ENCODE measurements at places on chromosomes 6 and 20. TPM values are rescaled to one million over a fixed set of nuclear protein-coding genes. Genes with fewer than 3 reads are reported as not detected.

The PAQR8 gene
- 12.1 TPM for total RNA-seq

The BEND6 gene
- total RNA-seq: not detected

DNA sequence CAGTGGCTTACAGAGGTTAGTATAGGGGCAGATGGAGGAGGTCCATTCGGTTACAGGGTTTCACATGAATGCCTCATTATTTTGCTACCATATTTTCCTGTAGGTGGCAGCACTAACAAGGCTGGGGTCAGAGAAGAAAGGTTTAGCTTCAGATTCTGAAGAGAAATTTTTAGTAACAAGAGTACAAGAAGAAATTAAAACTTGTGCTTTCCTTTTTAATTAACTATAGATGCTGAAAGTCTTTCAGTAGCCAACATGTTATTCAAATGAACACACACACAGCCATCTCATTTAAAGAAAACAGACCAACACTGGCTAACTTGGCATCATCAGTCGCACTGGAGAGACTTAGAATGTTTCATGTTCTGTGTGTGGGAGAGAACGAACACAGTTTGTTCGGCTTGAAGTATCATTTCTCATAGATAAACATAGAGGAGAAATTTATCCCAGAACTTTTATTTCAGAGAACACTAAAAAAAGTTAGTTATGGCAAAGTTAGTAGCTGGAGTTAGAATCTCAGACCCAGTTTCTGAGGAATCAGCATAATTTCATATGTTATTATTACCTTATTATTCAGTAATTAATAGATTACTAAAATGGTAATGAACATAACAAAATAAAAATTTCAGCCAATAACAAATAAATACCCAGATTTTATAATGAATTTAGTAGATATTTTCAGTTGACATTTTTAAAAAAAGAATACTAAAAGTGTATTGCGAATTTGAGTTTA lies 314.0 kb upstream of the RSPO3 start:
- H3K4me3 ChIP-seq: no peak overlapping the region
- peaks cover 4% of the 10 kb centered on the region for H3K27me3 ChIP-seq
- no peaks in the 10 kb centered on the region for H3K36me3 ChIP-seq
- H3K27ac ChIP-seq: no peak overlapping the region
- no peaks in the 10 kb centered on the region for H3K4me1 ChIP-seq

DNA sequence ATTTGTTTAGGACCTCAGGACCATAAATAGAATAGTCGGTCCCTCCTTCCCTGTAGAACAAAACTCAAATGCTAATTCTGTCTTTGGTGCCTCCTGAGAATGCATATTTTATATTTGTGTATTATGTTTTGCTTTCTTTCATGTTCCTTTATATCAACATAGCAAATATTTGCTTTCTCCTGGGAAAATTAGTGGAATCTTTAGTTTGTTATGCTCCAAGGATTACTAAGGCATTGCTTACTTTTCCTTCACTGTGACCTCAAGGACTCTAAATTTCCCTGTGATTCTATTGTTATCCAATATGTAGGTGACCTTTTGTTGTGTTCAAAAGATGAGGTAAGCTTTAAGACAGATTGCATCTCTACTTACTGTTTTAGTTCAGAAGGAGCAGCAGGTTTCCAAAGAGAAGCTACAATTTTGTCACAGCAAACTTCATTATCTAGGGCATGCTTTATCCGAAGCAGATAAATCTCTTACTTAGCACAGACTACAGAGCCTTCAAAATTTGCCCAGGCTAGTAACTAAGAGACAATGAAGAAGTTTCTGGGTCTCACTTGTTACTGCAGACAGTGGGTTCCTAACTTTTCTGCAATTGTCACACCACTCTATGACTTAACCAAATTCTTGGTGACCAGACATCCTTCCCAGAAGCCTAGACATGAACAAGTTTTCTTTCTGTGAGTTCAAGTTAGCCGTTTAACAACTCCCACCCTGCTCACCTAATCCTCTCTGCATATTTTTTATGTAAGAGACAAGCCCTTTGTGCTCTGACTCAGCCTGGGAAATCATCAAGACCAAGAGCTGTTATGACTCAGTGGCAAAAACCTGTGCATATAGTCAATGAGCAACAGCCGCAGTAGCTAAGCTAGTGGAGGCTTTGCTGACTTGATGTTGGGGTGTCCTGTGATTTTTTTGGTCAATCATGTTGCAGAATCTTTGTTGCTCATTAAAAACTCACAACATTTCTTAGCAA lies 378.8 kb downstream of the QKI start:
- DNase-seq: no peak
- no peaks in the 10 kb centered on the region for H3K4me1 ChIP-seq
- H3K4me3 ChIP-seq: no peak overlapping the region
- H3K36me3 ChIP-seq: no peaks in the 10 kb centered on the region

DNA sequence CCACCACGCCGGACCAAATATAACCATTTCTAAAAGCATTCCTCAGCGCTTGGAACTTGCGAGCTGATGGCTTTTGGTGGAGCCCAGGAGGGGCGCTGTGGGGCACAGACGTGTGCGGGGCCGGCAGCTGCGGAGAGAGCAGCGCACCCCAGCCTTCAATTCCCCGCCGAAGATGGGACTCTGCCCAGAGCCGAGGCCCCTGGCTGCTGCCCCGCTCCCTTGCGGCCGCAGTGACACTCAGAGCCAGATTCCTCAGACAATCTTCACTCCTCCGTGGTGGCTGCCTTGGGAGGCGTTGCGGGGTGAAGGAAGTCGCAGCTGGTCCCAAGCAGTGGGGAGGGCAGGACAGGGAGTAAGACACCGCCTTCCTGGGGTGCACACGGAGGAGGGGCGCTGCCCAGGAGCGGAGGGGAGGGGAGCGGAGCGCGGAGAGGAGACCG lies 87.7 kb downstream of the TMEM242 start:
- no peak overlapping the region for H3K27ac ChIP-seq
- peaks cover 4% of the 10 kb centered on the region for H3K36me3 ChIP-seq
- peak overlapping the region; percentile 76 for H3K4me3 ChIP-seq
